MM.1S (cell line): ENCODE measurements at places on chromosomes 7 and 10.

- no peak for DNase-seq
Observed at GRCh38 chr7:74006032-74006431, 21.9 kb upstream of the ELN start.

DNA sequence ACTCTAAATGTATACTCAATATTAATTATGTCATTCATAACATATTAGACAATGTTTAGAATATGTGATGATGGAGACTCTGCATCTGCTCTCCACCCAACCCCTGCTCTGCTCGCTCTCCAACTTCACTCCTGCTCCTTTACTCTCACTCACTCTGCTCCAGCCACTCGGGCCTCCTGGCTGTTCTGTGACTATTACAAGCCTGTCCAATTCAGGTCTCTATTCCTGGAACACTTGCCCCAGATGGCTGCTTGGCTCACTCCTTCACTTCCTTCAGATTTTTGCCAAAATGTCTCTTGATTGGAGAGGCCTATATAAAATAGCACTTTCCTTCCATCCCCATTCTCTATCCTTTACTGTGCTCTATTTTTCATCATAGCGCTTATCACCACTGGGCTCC is 84.8 kb downstream of the HBP1 start:
- DNase-seq: no peak

DNA sequence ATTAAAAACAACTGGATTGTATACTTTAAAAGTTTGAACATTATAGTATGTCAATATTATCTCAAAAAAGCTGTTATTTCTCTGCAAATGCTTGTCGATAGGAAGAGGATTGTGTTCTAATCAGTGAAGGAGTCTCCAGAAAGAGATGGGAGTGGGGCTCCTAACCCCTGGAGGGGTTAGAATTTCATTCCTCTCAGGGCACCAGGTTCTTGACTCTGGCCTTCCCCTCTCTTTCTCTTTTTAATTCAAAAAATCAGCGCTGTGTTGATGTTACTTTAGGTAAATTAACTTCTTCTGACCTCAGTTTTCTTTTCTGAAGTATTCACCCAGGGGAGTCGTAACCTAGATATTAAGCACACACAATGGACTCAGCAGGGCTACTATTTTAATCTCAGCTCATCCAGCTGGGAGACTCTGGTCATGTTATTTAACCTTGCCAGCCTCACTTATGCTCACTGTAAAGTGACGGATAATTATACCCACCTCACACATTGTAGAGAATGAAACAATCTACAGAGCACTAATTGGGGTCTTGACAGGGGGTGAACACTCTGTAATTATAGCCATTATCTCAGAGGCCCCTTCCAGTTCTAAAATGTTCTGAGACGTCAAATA is 59.4 kb downstream of the GCC1 start:
- no peak for DNase-seq

DNA sequence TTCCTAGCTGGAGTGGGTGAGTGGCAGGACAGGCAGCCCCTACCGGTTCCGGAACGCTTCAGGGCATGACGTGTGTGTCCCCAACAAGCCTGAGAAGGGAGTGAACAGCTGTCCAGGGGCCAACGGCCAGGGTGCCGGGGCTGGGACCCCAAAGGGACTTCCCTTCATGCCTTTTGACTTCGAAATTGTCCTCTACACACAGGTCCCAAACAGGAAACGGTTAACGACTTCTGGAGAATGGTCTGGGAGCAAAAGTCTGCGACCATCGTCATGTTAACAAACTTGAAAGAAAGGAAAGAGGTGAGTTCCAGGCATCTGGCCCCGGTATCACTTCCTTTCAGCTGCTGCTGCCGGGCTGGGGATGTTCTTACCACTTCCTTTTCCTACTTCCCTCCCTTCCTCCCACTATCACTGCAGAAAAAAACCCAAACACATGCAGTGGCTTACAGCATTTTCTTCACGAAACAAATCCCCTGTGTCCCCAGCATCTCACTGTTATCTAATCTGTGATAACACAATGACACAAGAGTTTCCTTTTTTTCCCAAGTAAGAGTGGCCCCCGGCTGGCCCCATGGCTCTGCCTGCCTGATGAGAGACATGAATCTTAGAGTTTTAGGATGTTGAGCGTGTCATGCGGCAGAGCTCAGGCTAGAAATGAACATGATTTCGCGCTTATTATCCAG is 63.2 kb downstream of the MKI67 start:
- peak; percentile 67 for DNase-seq

- DNase-seq: no peak
Observed at GRCh38 chr7:33711231-33712019, 193.9 kb upstream of the BMPER start.

DNA sequence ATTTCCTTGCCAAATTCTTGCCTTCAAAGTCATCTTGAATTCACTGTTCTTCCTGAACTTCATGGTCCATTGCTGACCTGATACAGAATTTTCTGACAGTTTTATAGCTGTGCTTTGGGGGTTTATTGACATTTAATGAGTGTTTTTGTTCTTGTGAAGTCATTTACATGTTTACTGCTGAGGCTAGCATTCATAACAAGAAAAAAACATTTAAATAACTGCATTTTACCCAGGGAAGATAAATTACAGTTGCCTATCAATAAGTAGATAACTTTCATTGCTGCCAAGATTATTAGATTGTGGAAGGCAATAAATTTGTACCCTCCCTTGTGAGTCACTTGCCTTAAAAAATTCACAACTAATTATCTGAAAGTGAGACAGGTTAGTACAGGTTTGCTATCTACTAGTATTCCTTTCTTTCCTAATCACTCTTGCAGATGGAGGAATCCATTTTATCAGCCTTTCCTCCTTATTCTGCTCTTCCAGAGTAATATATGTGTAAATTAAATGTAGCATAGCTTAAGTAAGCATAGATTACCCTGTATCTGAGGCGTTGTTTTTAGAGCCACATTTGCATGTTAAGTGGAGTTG is 178.4 kb downstream of the EXOC4 start:
- no peak for DNase-seq

DNA sequence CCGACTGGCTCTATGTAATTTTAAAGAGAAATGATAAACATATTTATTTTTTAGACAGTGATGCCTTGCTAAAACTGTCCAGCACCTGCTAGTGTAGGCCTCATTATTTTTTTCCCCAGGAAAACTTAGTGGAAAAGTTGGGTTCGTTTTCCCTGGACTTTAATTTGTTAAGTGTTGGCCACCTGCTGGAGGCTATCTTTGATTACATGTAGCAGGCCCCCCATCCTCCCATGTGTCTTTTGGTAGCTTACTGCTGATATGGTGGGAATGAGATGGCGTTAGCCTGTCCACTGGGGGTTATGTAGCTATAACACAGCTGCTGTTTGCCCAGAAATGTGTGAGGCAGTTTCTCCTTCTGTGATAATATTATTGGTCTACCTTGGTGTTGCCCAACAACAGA is 265.0 kb downstream of the SORCS3 start:
- DNase-seq: no peak

DNA sequence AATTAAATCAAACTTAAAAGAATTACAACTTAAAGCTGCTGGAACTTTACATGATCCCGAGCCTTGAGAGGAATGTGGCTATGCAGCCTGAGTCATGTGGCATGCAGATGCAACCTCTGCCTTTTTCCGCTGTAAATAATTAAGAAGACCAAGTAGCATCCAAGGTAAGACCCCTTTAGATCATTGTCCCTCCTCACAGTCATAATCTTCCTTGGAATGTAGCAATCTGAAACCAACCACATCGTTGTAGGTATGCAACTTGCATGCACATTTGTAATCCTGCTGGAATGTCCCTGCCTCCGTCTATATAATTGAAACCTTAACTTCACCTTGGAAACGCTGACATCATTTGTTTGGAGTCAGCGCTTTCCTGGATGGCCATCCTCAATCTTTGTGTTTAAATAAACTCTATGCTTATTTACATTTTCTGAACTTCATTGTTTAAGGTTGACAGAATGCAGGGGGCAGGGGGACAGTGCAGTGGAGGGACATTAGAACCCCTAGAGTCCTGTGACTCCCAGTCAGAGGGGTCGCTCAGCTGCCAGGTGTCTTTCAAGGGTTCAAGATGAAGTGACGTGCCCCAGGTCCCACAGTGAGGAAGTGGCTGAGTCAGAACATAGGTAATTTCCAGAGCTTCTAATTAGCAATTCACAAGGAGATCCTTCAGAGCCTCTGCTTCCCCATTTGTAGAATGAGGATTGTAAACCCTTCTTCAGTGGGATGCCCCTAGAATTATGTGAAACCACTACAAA is 110.7 kb downstream of the RALA start:
- no peak for DNase-seq

DNA sequence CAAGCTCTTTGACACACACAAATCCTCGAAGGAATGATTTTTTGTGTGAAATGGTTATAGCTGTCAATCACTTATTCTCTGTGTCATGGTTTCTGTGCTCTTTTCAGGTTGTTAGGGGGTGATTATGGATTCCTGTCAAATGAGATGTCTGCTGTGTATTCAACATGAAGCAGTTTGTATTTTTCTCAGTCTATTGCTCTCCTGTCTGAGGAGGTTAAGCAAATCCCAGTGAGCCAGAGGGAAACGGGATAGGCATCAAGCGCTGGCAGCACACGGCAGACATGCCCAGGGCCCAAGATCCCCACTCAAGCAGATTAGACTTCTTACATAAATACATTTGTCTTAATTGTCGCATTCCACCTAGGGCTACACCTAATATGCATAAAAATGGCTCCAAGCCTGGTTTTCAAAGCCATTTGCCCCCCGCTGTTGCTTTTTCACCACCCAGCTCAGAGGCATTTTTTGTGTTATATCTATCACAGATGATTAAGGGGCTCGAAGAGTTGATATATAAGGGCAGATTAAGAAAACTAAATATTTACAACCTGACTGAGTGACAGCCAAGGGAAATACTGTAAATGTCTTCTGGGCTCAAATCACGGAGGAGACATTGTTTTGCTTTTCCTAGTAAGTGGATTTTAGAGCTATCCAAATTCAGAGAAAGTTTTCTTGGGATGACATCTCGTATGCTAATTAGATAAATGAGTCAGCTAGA is 192.7 kb upstream of the LRGUK start:
- no peak for DNase-seq

DNA sequence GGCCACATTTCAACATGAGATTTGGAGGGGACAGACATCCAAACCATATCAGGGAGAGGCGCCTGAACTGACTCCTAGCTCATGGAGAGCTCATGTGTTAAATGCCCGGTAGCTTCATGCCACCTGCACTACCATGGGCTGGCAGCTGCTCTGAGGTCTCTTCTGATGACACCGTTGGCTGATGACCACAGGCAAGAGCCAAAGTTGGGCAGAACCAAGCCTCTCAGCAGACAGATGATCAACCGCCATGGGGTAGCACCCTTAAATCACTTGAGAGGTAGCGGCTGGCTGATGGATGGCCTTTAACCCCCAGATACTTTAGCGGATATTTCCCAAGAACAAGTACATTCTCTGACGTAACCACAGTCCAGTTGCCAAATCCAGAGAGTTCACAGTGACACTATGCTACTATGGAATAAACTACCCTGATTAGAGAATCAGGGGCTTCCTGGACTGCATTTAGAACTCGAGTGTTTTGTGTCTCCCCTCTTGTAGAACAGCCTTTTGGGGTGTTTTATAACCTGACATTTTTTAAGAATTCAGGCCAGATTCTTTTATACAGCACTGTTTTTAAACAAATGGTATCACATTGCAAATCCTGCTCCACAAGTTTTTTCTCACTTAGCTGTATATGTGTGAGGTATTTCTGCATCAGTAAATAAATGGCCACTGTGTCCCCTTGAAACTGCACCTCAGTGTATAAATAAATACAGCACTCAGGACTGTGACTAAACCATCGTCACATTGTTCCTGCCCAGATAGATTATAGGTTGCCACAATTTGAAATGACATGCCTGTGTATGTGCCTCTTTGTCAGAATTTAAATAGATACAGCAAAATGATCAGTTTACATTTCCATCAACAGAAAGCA is 30.8 kb upstream of the DRGX start:
- no peak for DNase-seq

GRCh38 chr10:104601166-104601565 is 39.9 kb upstream of the SORCS3 start:
- no peak for DNase-seq

- no peak for DNase-seq
Observed at GRCh38 chr7:117274951-117275350, 47.9 kb downstream of the WNT2 start.

- DNase-seq: no peak
Observed at GRCh38 chr10:25465582-25466372, 291.0 kb downstream of the GPR158 start.
